ENCODE measurements at places on chromosomes 3 and 15. TPM values are rescaled to one million over a fixed set of nuclear protein-coding genes. Genes with fewer than 3 reads are reported as not detected.

DNA sequence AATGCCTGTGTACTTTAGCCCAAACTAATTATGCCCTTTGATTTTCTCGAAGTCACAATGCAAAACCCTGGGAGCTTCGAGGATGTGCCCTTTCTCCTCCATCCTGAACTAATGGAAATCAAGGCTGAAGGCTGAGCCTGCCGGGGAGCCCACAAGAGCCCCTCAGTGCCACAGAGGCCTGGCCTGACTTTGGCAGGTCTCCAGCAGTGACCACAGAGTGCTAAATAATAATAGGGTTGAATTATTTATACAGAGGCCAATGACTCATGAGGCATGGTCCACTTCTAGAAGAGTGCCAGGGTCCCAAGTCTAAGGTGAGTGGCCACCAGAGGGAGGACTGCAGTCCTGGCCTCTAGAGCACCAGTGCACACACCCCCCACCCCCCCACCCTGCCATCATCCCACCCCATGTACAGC, 19.1 kb upstream of the GLCE start:
- DNase-seq = no peak

DNA sequence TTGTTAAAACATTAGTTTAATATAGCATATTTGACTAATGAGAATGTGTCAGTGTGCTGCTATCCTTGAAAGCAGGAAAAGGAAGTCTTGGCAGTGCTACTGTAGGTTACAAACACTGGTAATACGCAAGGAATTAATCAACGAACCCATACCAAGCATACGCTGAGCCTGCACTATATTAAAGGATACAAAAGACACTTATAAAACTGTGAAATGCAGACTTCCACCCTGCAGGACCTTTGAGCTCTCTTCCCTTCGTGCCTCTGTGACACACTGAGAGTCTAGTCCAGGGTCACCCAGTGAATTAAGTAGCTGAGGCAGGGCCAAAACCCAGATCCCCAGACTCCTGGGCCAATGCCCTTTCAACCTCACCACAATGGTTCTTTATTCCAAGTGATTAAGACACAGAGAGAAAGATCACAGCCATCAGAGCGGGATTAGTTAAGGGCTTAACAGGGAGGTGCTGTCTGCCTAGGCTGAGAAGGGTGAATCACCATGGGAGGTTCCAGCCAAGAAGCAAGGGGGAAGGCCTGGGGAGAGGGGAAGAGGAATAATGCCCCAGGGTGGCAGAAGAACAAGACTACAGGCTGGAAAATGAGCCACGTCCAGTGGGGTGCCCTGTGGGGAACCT, 6.8 kb downstream of the ANXA2 start:
- DNase-seq = peak; percentile 36

- DNase-seq = peak; percentile 16
These were observed 17.0 kb upstream of the MUC20 start for GRCh38 chr3:195703776-195704175.

DNA sequence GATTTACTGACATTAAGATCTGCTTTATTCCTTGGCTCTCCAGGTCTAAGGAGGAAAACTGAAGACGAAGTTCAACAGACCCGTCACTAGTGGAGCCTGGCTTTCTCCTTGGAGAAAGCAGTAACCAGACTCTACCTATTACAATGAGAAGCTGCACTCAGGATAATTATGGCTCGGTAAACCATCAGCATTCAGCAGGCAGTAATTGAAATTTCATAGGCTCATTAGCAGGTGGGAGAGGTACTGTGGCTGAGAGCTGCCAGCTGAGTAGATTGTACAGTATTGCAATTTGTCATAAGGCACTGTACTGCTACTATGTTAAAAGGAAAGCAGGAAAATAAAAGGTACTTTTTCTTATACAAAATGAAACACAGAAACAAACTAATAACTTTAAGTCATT, 51.2 kb downstream of the CHAC1 start:
- no peak for DNase-seq

- DNase-seq = no peak
These were observed 609 bp downstream of the RNF13 start for GRCh38 chr3:149813367-149814281.

- DNase-seq = no peak
These were observed 121.6 kb downstream of the NFKBIZ start for GRCh38 chr3:101970905-101971304.

GRCh38 chr15:60814062-60814461, 335.1 kb upstream of the ICE2 start:
- DNase-seq = no peak

- DNase-seq = no peak
These were observed 230.5 kb downstream of the MFSD1 start for GRCh38 chr3:159032311-159032710.

GRCh38 chr15:67601073-67601472, 58.6 kb downstream of the MAP2K5 start:
- DNase-seq = no peak

DNA sequence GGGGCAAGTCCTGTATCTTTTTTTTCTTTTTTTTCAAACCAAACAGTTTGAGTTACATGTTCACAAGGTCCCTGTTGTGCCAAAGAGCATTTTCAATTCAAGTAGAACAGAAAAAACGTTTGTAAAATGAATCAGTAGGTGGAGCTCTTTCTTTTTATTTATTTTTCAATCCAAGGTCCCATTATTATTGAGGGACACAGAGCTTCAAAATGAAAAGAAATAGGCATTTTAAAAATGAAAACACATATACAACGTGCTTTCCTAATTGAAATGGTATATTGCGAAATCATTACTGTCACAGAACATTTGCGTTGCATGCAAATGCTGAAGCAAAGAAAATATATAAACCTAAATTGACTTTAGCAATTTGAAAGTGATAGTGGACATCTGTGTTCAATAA, 711.0 kb downstream of the MECOM start:
- no peak for DNase-seq

GRCh38 chr15:34659056-34659455, 75.6 kb upstream of the GOLGA8B start:
- no peak for DNase-seq

GRCh38 chr3:190340071-190340470, 17.8 kb upstream of the CLDN1 start:
- no peak for DNase-seq

DNA sequence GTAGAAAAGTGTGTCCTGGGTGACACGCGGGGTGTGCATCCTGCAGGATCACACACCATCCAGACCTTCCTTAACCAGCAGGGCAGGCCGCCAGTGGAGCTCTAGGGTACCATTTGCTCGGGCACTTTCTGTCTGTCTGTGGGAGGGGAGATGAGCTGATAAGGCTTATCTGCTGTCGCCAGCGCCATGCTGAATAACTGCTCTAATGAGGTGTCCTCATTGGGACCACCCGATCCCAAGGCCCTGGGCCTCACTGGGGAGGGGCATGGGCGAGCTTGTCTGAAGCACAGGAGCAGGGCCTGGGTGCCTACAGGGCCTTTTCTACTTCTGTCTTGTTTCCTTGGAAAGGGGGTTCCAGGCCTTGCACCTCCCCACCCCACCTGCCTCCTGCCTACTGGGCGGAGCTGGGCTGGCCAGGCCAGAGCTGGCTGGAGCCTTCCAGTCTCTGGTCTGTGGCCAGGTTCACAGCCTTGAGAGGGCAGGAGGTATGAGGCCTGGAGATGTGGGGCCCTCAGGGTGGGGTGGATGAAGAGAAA, 2.5 kb upstream of the GATA2 start:
- DNase-seq = no peak

- DNase-seq = no peak
These were observed 32.9 kb upstream of the CYP11A1 start for GRCh38 chr15:74400313-74400860.

DNA sequence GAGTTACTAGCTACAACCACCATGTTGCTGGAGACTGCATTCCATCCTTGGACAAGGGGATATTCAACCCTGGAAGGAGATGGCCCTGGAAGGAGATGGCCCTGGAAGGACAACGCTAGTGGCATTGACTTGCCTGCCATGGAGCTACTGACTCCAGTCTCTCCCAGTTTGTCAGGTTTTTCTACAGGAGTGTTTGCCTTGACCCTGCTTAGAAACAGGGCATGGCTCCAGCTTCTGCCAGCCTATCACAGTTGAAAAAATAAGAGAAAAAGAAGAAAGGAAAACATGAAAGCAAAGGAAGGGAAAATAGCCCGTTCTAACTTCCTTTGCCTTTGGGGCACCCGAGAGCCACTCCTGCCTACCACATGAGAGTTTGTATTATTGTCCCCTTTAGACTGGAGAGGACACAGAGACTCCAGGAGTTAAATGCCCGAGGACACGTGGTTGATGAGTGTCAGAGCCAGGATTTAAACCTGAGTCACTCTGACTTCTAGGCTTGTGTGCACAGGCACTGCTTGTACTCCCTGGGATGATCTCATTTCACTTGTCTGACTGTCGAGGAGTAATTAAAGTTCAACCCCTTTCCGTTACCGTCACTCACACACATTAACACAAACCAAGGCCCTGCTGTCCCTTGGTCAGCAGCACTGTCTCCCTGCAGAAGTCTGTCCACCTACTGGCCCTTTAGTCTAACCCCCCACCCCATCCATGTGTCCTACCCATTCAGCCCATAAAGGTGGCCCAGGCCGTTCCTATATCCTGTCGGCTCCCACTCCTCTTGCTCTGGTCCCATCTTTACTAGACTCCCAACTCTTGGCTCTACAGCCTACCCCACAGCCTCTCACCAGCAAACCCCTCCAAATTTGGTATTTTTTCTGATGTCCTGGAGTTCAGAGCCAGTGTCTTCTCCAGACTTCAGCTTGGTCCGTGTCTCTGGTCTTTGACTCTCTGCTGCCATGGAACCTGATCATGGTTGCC, 46.1 kb downstream of the C2CD4A start:
- no peak for DNase-seq

DNA sequence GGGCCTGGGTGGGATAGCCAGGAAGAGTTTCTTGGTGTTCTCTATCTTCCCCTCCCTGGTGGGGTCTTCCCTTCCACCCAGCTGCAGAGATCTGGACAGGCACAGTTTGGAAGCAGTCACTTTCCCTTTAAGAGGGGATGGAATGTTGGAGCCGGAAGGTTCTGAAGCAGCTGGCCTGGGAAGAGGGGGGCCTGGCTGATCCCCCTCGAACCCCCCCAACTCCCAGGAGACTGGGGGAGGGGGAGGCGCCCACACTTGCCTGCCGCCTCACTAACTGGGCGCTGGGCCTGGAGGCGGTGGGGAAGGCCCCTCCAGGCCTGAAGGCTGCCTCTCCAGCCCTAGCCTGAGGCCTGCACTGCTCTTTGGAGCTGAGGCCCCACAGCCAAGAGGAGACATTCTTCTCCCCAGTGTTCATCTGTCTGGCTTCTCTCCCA, 1.4 kb downstream of the DVL3 start:
- peak; percentile 48 for DNase-seq

DNA sequence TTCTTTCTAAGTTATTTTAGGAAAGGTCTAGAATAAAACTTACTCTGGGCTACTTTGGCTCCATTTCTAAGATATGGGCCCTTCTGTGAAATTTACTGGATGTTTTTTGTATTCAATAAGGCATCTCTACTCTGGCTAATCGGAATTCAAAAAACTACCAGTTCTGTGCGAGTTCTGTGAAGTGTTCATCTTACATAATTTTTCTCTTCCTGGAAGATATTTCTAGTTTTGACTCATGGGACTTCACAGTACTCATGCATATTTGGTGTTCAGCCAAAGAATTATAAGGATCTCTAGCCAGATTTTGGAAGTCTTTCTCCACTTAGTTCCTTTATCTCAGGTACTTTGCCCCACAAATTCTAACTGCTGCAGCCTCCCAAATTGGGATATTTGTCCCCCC, 46.4 kb upstream of the MBNL1 start:
- DNase-seq = no peak

GRCh38 chr3:155594526-155595187, 150.2 kb downstream of the PLCH1 start:
- no peak for DNase-seq

TM6SF1 gene
- total RNA-seq = 0.67 TPM

USP13 gene
- 3.6 TPM for total RNA-seq

LARP6 gene
- 3.9 TPM for total RNA-seq

AADACL2 gene
- 0.11 TPM for total RNA-seq

HEMK1 gene
- 21.9 TPM for total RNA-seq

Data from left colon (tissue), 2 donors.